ENCODE measurements at places on chromosomes 4 and X. TPM values are rescaled to one million over a fixed set of nuclear protein-coding genes. Genes with fewer than 3 reads are reported as not detected.

BGN gene
- total RNA-seq: not detected

GLRA2 gene
- not detected for total RNA-seq

NBDY gene
- total RNA-seq: 8.7 TPM

ATP2B3 gene
- total RNA-seq: not detected

KIAA1210 gene
- total RNA-seq: not detected

ZFP92 gene
- 0.63 TPM for total RNA-seq

C4orf46 gene
- total RNA-seq: 14.9 TPM

HELT gene
- total RNA-seq: not detected

N4BP2 gene
- total RNA-seq: 36.2 TPM

SH3BP2 gene
- 134 TPM for total RNA-seq

DUSP21 gene
- not detected for total RNA-seq

DMRTC1B gene
- total RNA-seq: 0.42 TPM

HEPH gene
- total RNA-seq: under 0.01 TPM

MAMLD1 gene
- total RNA-seq: 0.10 TPM

SPIN4 gene
- 2.8 TPM for total RNA-seq

PRRG3 gene
- total RNA-seq: not detected

PAK3 gene
- 0.10 TPM for total RNA-seq

Measured in mononuclear cell (primary cell).